Subcutaneous preadipocyte (primary cell): ENCODE measurements at places on chromosomes 5 and 9. TPM values are rescaled to one million over a fixed set of nuclear protein-coding genes. Genes with fewer than 3 reads are reported as not detected.

Gene IL9
- not detected in 2 replicates for total RNA-seq

Gene QRFP
- total RNA-seq: not detected in 2 replicates

Gene AGXT2
- not detected in 2 replicates for total RNA-seq

Gene CNOT8
- total RNA-seq: 30.1 and 34.4 TPM in 2 replicates

Gene PTGER4
- total RNA-seq: 4.8 and 33.8 TPM in 2 replicates

Gene IRX2
- total RNA-seq: 9.6 and 16.0 TPM in 2 replicates

Gene FAM153A
- total RNA-seq: not detected in 2 replicates

Gene CYLC2
- total RNA-seq: not detected in 2 replicates

Gene TJP2
- 38.2 and 58.5 TPM in 2 replicates for total RNA-seq

Gene MRPL50
- 15.1 and 15.4 TPM in 2 replicates for total RNA-seq

Gene PRRX2
- total RNA-seq: 5.1 and 21.3 TPM in 2 replicates

Gene HMMR
- 44.8 and 60.4 TPM in 2 replicates for total RNA-seq

Gene PCDHGC5
- 2.2 and 2.9 TPM in 2 replicates for total RNA-seq

Gene TOR1A
- 29.9 and 31.6 TPM in 2 replicates for total RNA-seq

Gene MLANA
- total RNA-seq: 0.20 TPM in 1 of 2 replicates, not detected in the other

Gene FBP1
- total RNA-seq: not detected in 2 replicates
